ENCODE measurements at places on chromosomes 3 and 15.

- DNase-seq: no peak
Measured at GRCh38 chr3:150225986-150226385, 182.1 kb upstream of the TSC22D2 start.

DNA sequence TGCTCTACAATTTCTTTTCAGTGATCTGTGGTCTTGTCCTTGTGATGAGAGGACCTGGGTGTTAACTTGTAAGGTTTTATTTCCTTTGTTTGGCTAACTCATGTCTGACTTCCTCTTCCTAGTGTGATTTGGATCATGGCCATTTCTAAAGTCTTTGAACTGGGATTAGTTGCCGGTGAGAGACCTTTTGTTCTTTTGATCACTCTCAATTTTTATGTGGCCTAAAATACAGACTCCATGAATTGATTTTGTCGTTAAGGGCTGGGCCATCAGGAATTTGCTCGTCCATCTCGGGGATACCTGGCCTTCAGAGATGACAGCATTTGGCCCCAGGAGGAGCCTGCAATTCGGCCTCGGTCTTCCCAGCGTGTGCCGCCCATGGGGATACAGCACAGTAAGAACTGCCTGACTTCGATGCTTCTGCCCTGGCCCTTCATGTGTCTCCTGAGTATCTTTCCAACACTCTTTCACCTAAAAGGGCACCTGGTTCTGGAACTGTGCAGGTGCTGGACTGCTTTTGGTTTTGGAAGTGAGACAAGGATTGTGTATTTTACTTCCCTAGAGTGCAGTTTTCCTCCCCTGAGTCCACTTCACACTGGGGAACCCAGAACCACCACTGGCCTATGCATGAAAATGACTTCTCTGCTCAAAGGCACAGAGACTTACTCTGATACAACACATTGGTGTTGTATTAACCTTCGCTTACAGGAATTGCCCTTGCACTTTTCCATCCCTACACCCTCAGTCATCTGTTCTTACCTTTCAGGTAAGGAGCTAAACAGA lies 13.1 kb upstream of the LRRC2 start:
- DNase-seq: no peak

GRCh38 chr15:28025413-28025812 lies 73.7 kb downstream of the OCA2 start:
- no peak for DNase-seq

DNA sequence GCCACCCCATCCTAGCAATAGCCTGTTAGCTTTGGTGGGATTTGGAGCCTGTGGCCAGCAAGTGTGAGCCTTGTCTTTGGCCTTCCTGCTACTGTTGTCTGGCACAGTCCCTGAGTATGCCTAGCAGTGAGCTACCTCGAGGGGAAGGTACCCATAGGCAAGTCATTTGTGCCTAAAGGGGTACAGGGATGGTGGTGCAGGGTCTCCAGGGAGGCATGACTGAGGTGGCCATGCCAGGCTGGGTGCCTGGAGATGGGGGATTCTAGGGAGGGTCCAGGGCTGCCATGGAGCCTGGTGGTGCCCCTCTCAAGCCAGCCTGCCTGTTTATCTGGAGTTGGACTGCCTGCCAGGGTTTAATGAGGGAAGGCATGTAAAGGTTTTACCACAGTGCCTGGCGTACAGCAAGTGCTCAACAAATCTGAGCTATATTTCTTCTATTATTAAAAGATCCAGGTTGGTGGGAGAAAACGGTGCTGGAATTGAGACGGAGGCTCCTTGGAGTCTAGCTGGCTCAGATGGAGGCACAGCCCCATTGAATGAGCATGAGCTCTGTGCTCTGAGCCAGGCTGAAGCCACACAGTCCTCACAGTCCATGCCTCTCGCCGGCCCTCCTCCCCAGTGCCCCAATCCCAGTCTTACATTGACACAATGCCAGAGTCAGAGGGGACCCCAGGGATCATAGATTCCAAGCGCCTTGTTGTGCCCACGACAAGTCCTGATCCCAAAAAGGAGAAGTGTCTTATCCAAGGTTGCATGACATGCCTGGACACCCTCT lies 76.2 kb downstream of the CORO2B start:
- DNase-seq: no peak

DNA sequence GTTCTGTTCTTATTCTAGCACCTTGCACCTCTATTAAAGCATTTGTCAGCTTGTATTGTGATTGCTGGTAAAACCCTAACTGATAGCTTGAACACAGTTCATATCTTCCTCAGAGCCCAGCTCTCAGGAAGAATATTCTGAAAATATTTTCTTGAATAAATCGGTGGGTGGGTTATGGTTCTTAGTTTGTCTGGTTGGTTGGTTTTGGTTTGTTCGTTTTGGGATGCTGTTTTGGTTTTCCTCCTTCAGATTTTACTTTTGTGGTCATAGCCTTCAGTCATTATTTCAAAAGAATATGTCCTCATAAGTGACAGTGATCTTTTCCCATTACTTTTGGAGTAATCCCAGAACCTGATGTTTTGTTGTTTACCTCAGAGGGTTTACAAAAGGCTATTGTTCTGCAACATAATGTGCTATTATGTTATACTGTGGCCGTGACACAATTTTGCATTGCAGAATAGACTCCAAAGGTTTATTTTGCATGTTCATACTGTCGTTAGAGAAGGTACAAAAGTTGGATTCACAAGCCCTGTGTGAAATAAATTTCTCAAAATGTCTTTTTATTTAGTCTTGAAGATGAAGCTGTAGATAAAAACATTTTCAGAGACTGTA lies 2.7 kb upstream of the TMEM87A start:
- no peak for DNase-seq

DNA sequence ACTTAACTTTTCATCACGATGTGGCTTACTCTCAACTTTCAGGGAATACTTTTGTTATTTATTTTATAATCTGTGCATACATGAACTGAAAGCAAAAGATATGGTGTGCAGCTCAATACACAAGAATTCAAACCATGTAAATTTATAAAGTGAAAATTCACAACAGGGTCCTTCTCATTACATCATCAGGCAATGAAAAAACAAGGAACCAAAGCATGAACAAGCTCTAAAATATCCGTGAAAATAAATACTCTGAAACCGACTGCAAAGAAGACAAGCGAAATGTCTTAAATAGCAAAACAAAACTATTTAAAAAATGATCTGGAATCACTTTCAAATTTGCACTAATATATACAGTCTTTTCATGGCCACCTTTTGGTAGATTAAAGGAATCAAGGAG lies 28.9 kb downstream of the GNB5 start:
- peak; percentile 86 for DNase-seq

DNA sequence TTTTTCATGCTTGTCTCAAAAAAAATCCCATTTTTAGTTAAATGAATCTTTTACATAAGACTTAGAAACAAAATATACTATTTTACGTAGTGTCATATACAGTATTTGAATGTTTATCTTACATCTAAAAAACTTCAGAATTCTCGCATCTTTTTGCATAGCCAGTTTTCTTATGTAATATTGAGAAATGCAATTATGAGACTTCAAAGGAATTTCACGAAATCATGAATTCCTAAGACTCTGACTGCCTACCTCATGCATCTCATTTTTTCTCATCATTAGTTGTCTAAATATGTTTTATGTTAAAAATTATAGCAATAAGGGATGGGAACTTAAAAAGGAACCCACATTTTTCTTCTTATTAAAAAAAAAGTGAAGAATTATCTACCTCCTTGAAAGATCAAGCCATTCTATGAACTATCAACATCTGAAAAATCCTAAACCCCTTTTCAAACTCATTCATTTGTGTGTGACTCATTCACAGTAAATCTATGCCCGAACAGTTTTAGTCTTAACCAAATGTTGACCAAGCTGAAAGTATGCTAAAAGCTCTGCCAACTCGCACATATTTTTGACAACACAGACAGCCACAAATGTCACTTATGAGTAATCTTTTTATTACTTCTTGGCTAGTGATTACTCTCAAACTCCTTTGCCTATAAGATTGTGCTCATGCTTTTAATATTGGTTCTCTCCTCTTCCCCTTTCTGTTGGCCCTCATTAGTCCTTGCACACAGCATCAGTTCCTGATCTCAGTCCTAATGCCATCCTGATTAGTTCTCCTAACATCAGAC lies 115.9 kb downstream of the DCLK3 start:
- DNase-seq: peak; percentile 98
